SJCRH30 (cell line): ENCODE measurements at places on chromosomes 5 and 9. TPM values are rescaled to one million over a fixed set of nuclear protein-coding genes. Genes with fewer than 3 reads are reported as not detected.

Gene AKNA
- total RNA-seq, result 2.0 and 3.1 TPM in 2 replicates

Gene SNCB
- total RNA-seq, result not detected in 2 replicates

Gene TOR1B
- 21.8 and 22.0 TPM in 2 replicates for total RNA-seq

Gene EPB41L4B
- 1.7 and 1.8 TPM in 2 replicates for total RNA-seq

Gene SMIM33
- total RNA-seq, result not detected in 2 replicates

- no peak overlapping the region for H3K4me3 ChIP-seq
- no peaks in the 10 kb centered on the region for H3K36me3 ChIP-seq
These were observed 5.5 kb upstream of the ZNF354B start for GRCh38 chr5:178854284-178854683.

GRCh38 chr5:39253196-39253595 is 33.8 kb upstream of the FYB1 start:
- no peaks in the 10 kb centered on the region for H3K36me3 ChIP-seq
- no peaks in the 10 kb centered on the region for H3K4me1 ChIP-seq
- no peak overlapping the region for H3K27ac ChIP-seq
- H3K27me3 ChIP-seq, result no peaks in the 10 kb centered on the region; the same call in none of the 2 replicates

GRCh38 chr9:105662184-105663104 is at the start of gene TAL2:
Gene TAL2, plus strand, starts transcription at chr9:105662457. Its CDS starts 40 bp downstream, at chr9:105662497.
- no peak within 1 kb of the TSS for H3K27ac ChIP-seq
- no peak within 1 kb of the TSS for H3K4me3 ChIP-seq
- no peaks in the 10 kb centered on the region for H3K36me3 ChIP-seq
- H3K27me3 ChIP-seq, result peaks cover under 1% of the 10 kb centered on the region; the same call in 1 of the 2 replicates

GRCh38 chr9:137107312-137107921 is 7.1 kb downstream of the DPP7 start:
- DNase-seq, result no peak
- H3K27me3 ChIP-seq, result no peaks in the 10 kb centered on the region
- peaks cover 53% of the 10 kb centered on the region for H3K36me3 ChIP-seq

DNA sequence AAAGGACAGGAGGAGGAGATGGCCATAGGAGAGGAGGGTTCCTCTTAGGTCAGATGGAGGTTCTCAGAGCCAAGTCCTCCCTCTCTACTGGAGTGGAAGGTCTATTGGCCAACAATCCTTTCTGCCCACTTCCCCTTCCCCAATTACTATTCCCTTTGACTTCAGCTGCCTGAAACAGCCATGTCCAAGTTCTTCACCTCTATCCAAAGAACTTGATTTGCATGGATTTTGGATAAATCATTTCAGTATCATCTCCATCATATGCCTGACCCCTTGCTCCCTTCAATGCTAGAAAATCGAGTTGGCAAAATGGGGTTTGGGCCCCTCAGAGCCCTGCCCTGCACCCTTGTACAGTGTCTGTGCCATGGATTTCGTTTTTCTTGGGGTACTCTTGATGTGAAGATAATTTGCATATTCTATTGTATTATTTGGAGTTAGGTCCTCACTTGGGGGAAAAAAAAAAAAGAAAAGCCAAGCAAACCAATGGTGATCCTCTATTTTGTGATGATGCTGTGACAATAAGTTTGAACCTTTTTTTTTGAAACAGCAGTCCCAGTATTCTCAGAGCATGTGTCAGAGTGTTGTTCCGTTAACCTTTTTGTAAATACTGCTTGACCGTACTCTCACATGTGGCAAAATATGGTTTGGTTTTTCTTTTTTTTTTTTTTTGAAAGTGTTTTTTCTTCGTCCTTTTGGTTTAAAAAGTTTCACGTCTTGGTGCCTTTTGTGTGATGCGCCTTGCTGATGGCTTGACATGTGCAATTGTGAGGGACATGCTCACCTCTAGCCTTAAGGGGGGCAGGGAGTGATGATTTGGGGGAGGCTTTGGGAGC is 3.1 kb downstream of the EGR1 start:
- no peaks in the 10 kb centered on the region for H3K27me3 ChIP-seq
- no peak overlapping the region for H3K4me3 ChIP-seq
- no peak overlapping the region for H3K27ac ChIP-seq
- DNase-seq, result no peak
- H3K36me3 ChIP-seq, result no peaks in the 10 kb centered on the region
- H3K4me1 ChIP-seq, result no peaks in the 10 kb centered on the region; the same call in 1 of the 2 replicates

- no peak overlapping the region for H3K4me3 ChIP-seq
- no peaks in the 10 kb centered on the region for H3K36me3 ChIP-seq
- H3K4me1 ChIP-seq, result no peaks in the 10 kb centered on the region
- no peaks in the 10 kb centered on the region for H3K27me3 ChIP-seq
- no peak overlapping the region for H3K27ac ChIP-seq
These were observed 16.0 kb upstream of the PUM3 start for GRCh38 chr9:2859776-2860379.

DNA sequence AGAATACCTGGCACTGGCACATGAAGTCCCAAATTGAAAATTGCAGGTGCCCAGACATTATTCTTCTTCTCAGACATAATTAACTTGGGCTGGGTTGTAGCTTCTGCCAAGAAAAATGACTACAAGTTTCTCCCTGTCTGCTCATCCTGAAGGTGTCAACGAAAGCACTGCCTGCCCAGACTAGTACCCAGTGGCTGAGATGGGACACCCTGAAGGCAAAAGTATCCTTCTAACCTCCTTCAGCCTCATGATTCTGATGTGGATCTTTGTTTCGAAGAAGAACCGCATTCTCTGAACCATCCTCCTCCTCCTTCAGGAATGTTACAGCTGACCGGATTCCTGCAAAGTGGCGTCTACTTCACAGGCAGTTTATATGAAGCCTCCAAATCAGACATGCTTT is 161.1 kb upstream of the FST start:
- no peaks in the 10 kb centered on the region for H3K36me3 ChIP-seq
- DNase-seq, result no peak
- no peak overlapping the region for H3K4me3 ChIP-seq
- no peaks in the 10 kb centered on the region for H3K27me3 ChIP-seq
- H3K27ac ChIP-seq, result no peak overlapping the region
- H3K4me1 ChIP-seq, result peaks cover 49% of the 10 kb centered on the region

DNA sequence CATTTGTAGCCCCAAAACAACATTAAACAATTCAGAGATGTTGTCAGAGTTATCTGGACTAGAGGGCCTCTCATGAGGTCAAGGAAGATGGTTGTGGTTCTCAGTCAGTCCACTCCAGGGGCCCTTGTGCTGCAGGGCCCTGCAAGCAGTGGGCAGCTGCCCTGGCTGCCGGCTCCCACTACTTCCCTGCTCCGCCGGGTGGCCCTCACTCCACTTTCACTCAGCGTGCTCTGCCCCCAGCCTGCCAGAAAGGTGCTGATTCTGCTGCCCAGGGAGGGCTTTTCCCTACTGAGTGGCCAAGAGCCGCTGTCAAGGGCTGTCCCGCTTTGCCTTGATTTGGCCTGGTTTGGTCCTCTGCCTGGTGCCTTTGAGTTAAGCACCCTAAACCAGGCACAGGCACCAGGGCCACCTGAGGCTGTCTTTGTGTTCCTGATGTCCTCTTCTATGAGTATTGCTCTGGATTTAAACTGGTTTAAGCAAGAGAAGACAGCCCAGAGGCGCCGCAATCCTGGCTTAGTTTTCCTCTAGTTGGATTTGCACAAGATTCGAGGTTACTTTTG is 117.2 kb downstream of the GADD45G start:
- H3K36me3 ChIP-seq, result no peaks in the 10 kb centered on the region
- H3K4me3 ChIP-seq, result no peak overlapping the region
- H3K4me1 ChIP-seq, result peaks cover 15% of the 10 kb centered on the region

GRCh38 chr5:85533341-85534047 is 1084.2 kb upstream of the COX7C start:
- no peaks in the 10 kb centered on the region for H3K4me1 ChIP-seq
- no peak for DNase-seq
- H3K4me3 ChIP-seq, result no peak overlapping the region
- H3K27me3 ChIP-seq, result no peaks in the 10 kb centered on the region
- H3K27ac ChIP-seq, result no peak overlapping the region
- H3K36me3 ChIP-seq, result no peaks in the 10 kb centered on the region

- H3K4me3 ChIP-seq, result no peak overlapping the region
- no peak for DNase-seq
- no peaks in the 10 kb centered on the region for H3K4me1 ChIP-seq
- no peaks in the 10 kb centered on the region for H3K36me3 ChIP-seq
- H3K27me3 ChIP-seq, result no peaks in the 10 kb centered on the region
- no peak overlapping the region for H3K27ac ChIP-seq
These were observed 670 bp upstream of the FBP1 start for GRCh38 chr9:94639999-94640376.

- DNase-seq, result no peak
- no peak overlapping the region for H3K4me3 ChIP-seq
- no peaks in the 10 kb centered on the region for H3K27me3 ChIP-seq
- no peaks in the 10 kb centered on the region for H3K36me3 ChIP-seq
These were observed 141.5 kb downstream of the KDM4C start for GRCh38 chr9:6899274-6899673.

DNA sequence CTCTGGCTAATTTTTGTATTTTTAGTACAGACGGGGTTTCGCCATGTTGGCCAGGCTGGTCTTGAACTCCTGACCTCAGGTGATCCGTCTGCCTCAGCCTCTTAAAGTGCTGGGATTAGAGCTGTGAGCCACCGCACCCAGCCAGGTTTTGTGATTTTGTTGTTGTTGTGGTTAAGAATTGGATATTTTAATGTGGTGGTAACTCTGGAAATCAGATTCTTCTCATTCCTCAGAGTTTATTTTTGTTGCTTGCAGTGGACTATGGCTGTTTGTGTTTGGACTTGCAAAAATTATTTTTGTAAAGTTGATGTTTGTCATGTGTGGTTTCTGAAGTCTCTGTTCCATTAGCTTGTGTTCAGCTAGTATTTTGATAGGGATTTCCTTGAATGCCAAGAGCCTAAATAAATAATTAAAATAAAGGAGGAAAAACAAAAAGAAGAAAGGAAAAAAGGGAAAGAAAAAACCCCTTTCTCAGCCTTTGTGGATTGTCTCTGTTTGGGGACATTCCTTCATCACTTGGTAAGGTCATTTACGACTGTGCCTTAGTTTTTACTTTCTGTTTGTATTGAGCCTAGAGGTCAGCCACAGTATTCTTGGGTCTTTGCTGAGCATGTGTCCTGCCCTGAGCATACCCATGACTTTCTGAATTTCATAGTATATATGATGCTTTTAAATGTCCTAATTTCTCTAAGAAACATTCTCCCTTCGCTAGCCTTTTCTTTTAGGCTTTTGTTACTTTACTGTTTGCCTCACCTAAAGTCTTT is 37.3 kb downstream of the PBX3 start:
- no peak overlapping the region for H3K27ac ChIP-seq
- H3K4me3 ChIP-seq, result no peak overlapping the region
- peaks cover 49% of the 10 kb centered on the region for H3K36me3 ChIP-seq

GRCh38 chr5:156201788-156202403 is 125.1 kb upstream of the SGCD start:
- no peak for DNase-seq
- H3K4me1 ChIP-seq, result no peaks in the 10 kb centered on the region
- no peaks in the 10 kb centered on the region for H3K36me3 ChIP-seq
- no peak overlapping the region for H3K4me3 ChIP-seq

DNA sequence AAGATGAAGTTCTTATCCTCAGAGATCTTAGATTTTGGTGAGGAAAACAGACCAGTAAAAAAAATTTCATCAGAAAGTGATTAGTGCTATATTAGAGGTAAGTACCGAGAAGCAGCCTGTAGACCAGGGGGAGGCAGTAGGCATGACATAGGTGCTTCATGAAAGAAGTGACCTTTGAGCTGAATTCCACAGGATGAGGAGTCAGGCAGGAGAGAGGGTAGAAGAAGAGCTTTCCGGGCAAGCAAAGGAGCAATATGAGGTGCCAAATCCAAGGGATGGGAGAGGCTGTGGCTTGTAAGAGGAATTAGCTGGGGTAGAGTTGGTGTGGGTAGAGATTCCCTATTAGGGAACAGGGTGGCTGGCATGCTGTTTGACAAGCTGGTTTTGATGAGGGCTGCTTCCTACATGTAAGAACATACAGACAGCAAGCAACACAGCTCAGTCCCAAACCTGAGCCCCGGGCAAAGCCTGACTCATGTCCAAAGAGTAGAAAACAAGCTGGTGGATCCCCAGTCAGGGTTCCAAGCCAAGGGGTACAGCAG is 48.4 kb upstream of the PWWP2A start:
- no peak overlapping the region for H3K4me3 ChIP-seq
- H3K36me3 ChIP-seq, result no peaks in the 10 kb centered on the region
- no peak overlapping the region for H3K27ac ChIP-seq

DNA sequence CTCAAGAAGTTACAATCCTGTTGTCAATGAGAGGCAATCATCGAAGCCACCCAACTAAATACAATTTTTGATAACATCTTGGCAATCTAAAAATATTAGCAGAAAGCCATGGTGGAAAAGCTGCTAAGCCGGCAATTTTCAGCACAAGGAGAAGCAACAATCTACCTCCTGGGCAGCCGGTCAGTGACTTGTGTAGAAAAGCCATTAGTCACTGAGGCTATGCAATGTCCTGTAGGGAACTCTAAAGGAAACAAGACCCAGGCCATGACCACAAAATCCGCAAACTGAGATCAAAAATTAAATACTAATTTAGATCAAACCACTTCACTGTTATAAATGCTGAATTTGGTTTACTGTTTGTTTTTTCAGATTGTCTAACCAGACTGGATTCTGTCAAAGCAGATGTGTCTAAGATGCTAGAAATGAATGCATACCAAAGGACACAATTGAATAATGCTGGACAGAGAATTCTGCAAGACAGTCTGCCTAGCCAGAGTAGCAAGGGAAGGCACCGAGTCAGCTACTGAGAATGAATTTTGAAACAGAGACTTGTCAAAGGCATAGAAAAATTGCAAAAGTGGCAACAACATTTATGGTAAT is 384.8 kb downstream of the PRELID2 start:
- no peaks in the 10 kb centered on the region for H3K27me3 ChIP-seq
- H3K27ac ChIP-seq, result no peak overlapping the region
- DNase-seq, result no peak
- no peaks in the 10 kb centered on the region for H3K36me3 ChIP-seq
- H3K4me3 ChIP-seq, result no peak overlapping the region

DNA sequence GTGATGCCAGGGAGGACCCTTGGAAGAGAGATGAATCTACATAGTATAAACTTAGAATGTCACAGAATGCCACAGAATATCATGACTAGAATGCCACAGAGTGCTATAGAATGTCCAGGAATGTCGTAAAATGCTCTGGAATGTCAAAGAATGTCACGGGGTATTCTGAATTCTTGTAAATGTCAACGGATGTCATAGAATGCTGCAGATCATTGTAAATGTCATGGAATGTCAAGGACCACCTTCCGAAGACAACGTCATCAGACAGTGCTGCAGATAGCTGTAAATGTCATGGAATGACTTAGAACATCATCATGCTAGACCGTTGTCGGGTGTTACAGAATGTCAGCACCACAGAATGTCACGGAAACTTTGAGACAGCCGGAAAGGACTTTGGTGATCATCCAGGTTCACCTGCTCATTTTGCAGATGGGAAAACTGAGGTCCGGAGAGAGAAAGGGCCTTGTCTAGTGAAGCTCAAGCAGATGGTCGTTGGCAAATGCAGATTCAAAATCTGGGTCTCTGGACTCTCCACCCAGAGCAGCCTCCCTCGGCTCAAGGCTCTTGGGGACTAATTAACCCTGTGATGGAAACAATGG is 117.1 kb downstream of the LHX2 start:
- DNase-seq, result no peak
- no peak overlapping the region for H3K4me3 ChIP-seq
- no peaks in the 10 kb centered on the region for H3K36me3 ChIP-seq
- H3K4me1 ChIP-seq, result no peaks in the 10 kb centered on the region; the same call in 1 of the 2 replicates
- H3K27ac ChIP-seq, result no peak overlapping the region

- no peak overlapping the region for H3K4me3 ChIP-seq
- no peak for DNase-seq
- no peaks in the 10 kb centered on the region for H3K27me3 ChIP-seq
- no peaks in the 10 kb centered on the region for H3K4me1 ChIP-seq
- H3K27ac ChIP-seq, result no peak overlapping the region
These were observed 102.6 kb downstream of the TMEM232 start for GRCh38 chr5:110623874-110624273.
